ENCODE measurements at places on chromosomes 11 and 22. TPM values are rescaled to one million over a fixed set of nuclear protein-coding genes. Genes with fewer than 3 reads are reported as not detected.

DNA sequence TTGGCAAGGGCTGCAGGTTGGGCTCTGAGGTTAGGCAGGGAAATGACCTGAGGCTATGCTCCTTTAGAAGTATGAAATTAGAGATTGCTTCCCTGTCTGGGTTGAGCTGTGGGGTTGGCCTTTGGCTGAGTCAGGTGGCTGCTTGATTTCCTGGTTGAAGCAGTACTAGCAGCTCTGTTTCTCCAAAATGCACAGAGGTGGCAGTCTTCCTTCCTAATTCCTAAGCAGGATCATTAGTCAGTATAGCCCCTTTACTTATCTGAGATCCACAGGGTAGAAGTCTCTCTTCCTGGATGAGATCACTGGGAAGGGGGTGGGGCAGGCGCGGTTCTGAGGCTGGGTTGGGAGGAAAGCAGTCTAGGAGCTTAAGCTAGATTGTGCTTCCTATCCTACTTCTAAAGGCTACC lies 1917.5 kb downstream of the LRRC4C start:
- no peak for DNase-seq

The HTR3B gene
- not detected for total RNA-seq

GRCh38 chr11:117222991-117223740 lies 8.7 kb downstream of the PCSK7 start:
- no peak for DNase-seq

DNA sequence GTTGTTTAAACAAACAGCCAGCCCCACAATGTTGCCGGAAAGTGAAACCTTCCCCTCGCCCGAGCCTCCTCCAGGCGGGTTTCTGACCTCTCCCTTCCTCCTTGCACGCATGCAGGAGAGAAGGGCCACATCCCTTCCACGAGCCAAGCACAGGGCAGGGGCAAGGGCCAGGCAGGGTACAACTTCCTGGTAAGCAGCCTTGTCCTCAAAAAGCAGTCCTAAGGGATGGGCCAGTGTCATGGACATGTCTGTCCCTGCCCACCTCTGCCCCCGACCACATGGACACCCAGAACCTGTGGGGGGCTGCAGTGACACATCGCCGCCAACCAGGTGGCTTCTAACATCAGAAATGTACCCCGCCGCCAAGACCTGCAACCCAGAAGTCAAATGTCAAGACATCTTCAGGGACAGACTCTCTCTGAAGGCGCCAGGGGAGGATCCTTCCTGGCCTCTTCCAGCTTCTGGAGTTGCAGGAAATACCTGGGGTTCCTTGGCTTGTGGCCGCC lies 145.3 kb downstream of the CRYBB2 start:
- DNase-seq = no peak
